ENCODE measurements at places on chromosomes 2 and 18.

DNA sequence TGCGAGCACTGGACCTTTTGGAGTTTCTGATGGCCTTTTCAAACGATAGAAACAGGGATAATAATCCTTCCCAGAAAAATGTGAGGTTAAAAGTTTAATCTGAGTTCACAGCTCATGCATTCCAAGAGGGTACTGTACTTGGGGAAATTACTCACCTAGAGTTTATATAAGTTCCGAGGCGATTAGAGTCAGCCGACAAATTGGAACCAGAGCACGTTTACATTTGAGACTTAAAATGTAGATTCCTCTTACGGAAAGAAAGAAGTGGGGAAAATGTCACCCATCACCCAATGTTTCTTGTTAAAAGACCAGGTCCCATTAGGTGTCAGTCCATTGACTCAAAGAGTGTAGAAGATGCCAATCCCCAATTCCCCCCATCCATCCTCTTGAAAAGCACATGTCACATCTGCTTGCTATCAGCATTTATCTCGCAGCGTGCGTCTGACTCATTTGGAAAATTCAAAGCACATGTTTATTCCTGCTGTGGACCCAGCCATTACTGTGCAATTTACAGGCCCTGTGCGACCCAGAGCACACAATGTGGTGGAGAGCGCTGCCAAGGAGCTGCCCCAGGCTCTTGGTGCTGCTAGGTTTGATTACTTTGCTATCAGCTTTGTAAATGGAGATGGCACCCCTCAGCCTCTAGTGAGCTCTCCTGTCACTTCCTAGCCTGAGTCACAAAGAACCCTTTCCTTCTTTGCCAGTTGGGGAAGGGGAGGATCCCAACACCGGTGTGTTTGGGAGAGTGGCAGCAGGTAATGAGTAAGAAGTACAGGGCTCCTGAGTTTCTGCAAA is 104.8 kb downstream of the COLEC12 start:
- DNase-seq: no peak

DNA sequence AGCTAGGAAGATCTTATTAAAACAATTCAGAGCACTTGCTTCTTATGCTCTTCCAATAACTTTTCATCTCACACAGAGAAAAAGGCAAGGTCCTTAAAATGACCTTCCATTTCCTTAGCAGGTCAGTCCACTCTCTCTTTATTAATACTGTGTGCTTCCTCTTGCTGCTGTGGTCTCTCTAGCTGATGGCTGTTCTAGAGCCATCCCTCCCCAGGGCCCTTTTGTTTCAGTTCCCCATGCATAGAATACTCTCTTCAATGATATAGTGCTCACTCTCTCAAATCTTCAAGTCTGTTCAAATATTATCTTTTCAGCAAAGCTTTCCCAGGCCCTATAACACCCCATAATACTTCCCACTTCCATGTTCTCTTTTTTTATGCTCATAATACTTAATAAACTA is 469.3 kb downstream of the METTL4 start:
- no peak for DNase-seq

DNA sequence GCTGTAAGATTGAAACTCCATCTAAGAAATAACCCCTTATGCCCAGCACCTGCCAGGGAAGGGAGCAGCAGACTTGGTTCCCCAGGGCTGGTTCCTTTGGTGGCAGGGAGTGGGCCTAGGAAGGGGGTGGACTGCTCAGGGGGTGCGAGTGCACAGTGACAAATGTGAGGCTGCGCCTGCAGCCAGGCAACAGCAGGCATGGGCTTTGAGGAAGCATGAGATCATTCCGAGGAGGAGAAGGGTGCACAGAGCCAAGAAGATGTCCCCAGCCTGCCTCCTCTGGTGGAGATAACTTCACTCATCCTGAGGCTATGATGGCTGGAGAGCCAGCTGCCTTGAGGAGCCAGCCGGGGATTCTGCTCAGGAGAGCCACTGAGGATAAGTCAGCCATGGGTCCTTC is 158.0 kb downstream of the CAPN13 start:
- no peak for DNase-seq

DNA sequence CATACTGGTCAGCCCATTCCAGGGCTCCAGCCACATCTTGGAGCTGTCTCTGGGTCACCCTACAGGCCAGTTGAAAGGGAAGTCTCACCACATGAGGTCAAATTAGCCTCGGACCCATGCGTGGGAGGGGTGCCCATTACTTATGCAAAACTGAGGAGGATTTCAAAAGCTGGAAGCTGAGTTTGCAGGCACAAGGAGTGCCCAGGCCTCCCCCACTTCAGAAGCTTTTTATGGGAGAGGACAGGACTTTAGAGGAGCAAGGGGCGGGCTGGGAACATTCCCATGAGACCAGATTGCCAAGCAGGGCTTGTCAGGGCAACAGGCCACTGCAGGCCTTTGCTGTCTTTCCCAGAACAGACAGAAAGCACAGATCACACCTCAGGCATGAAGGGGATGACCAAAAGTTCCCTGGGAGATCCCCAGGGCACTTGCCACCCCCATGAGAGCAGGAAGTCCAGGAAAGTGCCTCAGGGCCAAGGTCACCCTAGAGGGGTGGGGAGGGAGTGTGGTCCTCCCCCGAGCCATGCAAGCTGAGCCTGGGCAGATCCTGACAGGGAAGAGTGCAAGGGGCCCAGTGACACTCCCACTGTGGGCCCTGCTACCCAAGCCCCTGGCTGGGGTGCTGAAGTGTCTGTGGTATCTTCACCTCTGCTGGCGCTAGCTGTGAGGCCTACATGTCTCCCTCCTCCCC is 267.7 kb downstream of the BCL11A start:
- DNase-seq: no peak

- DNase-seq: no peak
Measured at GRCh38 chr2:106032676-106033075, 161.4 kb downstream of the UXS1 start.

- DNase-seq: no peak
Measured at GRCh38 chr2:182436252-182436651, 9.4 kb upstream of the PDE1A start.

GRCh38 chr2:63078852-63079606 is 28.4 kb downstream of the OTX1 start:
- DNase-seq: no peak

GRCh38 chr2:83112858-83113257 is 1346.2 kb downstream of the SUCLG1 start:
- no peak for DNase-seq

- DNase-seq: no peak
Measured at GRCh38 chr2:15427987-15428386, 133.1 kb downstream of the NBAS start.

DNA sequence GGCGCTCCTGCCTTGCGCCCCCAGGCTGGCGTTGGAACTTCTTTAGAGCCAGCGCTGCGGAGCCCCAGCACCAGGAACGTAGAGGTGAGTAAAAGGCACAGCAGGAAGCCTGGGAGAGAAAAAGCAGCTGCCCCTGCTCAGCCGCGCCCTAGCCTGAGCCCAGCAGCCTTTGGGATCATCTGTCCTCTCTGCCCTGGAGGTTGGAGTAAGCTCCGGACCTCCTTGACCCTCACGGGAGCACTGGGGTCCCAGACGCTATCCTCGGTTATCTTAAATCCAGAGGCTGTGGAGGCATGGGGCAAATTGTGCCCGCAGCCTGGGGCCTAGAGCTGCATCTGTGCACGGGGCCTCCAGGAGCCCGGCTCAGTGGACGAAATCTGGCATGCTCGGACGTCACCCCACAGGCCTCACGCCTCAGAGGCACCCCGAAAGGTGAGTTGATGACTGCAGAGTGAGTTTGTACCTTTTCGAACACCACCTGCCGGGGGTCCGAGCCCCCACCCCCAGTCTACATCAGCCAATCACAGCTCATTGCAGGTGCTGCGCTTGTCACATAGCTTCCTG is 1.6 kb upstream of the SLC66A2 start:
- no peak for DNase-seq

DNA sequence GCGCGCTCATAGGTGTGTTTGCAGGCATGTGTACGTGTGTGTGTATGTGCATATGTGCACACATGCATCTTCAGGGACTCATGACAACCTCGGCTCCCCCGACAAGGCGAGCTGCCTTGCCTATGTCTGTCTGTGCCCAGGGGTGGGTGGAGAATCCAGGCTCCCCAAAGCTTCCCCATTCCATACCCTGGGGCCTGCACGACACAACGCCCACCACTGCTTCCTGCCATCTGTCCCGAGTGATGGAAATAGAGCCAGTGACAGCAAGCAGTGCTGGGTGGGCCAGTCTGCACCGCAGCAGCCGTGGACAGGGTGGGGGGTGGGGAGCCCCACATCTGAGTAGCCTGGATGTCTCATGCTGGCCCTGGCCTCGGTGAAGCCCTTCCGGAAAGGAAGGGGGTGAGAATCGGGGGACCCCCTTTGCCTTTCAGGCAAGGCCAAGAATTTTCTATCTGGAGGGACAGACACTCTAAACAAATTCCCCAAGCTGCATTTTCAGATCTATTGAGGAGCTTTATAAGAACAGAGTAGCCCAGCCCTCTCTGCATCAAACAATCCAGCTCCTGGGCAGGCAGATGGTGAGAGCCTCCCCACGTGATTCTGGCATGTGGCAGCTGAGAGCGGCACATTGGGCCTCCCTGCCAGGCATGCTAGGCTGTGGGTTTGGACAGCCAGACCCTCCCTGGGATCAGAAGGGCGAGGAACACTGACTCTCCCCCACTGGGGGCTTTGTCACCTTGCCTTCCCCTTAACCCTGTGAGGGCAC is 4.9 kb downstream of the KCNIP3 start:
- no peak for DNase-seq

DNA sequence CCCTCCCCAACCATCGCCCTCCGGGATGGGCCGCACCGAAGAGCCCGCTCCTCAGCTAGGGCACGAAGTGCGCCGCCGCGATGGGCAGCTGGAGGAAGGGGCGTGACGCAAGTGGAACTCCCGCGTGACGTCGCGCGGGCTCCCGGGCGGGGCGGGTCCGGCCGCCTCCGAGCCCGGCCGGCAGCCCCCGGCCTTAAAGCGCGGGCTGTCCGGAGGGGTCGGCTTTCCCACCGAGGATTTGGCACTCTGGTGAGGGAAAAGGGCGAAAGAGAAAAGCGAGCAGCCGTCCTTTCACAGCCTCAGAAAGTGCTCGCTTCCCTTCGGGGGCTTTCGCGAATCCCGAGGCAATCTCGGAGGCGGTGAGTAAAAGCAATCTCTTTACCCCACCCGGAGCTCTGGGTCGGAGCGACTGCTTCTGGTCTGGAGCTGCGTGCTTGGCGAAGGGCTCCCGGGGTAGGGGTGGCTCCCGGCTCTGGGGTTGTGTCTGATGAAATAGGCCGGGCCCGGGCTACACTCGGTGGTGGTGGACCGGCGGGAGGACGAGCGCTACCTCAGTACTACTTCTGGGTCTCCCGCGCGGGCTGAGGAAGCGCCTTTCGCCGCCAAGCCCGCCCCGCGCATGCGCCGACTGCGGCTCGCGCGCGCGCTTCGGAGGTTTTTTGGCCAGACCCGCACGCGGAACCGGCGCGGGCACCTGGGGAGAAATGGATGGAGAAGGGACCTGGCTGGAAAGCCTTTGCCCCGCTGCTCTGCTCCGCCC is at the start of gene RBBP8:
Gene RBBP8, plus strand, starts transcription at position 123 of the 760 bp plus-strand sequence. CDS start 3,524 bp downstream, outside the sequence.
- DNase-seq: peak; percentile 64

GRCh38 chr2:105802587-105802986 is 57.9 kb downstream of the NCK2 start:
- peak; percentile 76 for DNase-seq

- no peak for DNase-seq
Measured at GRCh38 chr2:105455488-105456003, 56.7 kb upstream of the FHL2 start.

DNA sequence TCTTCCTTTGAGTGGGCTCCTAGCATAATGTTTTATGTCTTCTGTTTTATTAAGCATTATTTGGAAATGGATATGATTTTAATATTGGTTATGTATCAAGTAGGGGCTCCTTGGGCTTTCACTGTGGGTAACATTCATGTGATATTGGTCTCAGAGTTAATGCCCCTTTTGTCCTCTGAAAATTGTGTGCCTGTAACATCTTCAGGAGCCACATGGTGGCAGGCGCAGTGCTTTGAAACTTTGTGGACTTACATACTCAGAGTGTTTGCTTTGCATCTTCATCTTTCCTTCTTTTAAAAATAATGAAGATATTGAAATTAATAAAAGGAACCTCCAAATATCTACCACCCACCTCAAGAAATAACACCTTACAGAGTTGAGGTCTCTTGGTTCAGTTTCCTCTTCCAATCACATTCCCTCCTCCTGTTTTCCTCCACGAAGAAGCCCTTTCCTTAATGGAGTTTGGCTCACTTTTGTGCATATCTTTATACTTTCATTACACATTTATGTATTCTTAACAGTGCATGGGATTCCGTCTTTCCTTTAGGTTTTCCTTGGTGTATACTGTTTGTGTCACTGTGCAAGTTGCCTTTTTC is 73.5 kb downstream of the LIMS1 start:
- DNase-seq: no peak

DNA sequence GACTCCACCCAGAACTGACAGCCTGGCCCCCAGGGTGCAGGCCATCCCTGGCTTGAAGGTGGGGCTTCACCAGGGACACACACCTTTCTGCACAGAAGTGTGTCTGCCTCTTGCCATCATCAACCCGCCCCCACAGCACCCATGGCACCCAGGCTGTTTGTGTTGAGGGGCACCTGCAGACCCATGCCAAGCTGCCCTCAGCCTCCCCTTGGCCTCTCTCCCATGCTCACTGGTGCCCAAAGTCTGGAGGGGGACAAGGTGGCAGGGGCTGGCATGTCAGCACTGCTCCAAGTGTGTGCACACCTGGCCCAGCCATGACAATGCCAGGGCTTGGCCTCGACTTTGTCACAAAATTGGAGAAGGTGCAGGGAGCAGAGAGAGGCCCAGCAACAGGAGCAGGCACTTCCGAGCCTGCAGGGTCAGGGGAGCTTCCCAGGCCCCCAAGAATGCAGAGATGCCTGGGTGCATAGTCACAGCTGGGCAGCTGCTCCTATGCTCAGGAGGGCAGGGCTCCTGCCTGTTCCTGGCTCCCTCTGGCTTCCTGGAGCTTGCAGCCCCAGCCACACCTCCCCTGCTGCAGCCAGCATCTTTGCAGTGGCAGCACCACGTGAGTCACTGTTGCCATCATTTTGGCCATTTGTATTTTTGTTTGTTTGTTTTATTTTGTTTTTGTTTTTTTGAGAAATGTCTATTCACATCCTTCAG is 280.6 kb upstream of the UBE2E3 start:
- no peak for DNase-seq

DNA sequence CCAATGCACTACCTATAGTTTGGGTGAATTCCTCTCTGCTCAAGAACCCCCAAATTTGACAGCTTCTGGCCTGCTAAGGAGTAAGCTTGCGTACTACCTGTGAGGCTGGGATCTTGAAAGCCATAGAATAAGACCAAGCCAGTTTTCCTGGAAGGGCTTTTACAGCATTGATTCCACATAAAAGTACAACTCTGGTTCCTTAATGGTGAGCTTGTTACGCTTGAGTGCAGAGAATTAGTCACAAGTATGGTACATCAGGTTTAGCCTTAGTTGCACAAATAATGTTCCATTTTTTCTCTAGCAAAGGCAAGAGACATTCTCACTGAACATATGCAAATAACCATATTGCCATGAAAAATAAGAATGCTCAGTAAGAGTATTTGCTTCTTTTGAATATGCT is 39.1 kb upstream of the STK39 start:
- DNase-seq: no peak

- DNase-seq: no peak
Measured at GRCh38 chr2:211957799-211958198, 580.8 kb downstream of the ERBB4 start.

GRCh38 chr2:138060301-138060635 is 96.0 kb downstream of the HNMT start:
- no peak for DNase-seq

- DNase-seq: no peak
Measured at GRCh38 chr2:230924092-230924469, 961 bp downstream of the GPR55 start.

- DNase-seq: no peak
Measured at GRCh38 chr2:158753641-158754611, 41.2 kb upstream of the DAPL1 start.

All from central memory CD8-positive, alpha-beta T cell (primary cell).